Left ventricle myocardium superior (tissue), 1 donor: ENCODE measurements at places on chromosomes 3 and 15. TPM values are rescaled to one million over a fixed set of nuclear protein-coding genes. Genes with fewer than 3 reads are reported as not detected.

Gene RBPMS2
- total RNA-seq, result 213 TPM

Gene GHSR
- total RNA-seq, result not detected

Gene NDN
- 35.5 TPM for total RNA-seq

Gene BCL2A1
- 0.55 TPM for total RNA-seq

Gene OIP5
- total RNA-seq, result not detected

Gene CGNL1
- total RNA-seq, result 15.2 TPM

Gene PROS1
- 38.0 TPM for total RNA-seq

Gene PRTG
- 0.77 TPM for total RNA-seq

Gene LSMEM2
- 31.6 TPM for total RNA-seq

Gene MEIS2
- total RNA-seq, result 44.9 TPM

Gene CRTAP
- 94.6 TPM for total RNA-seq

Gene SLC22A13
- not detected for total RNA-seq

Gene FAM107A
- total RNA-seq, result 78.0 TPM

Gene PSTPIP1
- 2.4 TPM for total RNA-seq

Gene DPPA2
- total RNA-seq, result not detected

Gene SHF
- total RNA-seq, result 5.0 TPM

Gene AGBL1
- not detected for total RNA-seq

Gene SMCO1
- 110 TPM for total RNA-seq

Gene PIK3CA
- 20.9 TPM for total RNA-seq

Gene ATP13A5
- not detected for total RNA-seq

Gene LRTM1
- not detected for total RNA-seq

Gene ATR
- total RNA-seq, result 8.3 TPM

Gene LARP6
- total RNA-seq, result 54.8 TPM

Gene SLC28A2
- not detected for total RNA-seq

Gene CCRL2
- total RNA-seq, result 1.4 TPM

Gene DLL4
- total RNA-seq, result 11.6 TPM

Gene PLA1A
- 1.3 TPM for total RNA-seq

Gene STRIT1
- 0.79 TPM for total RNA-seq
